AG04449 (cell line): ENCODE measurements at places on chromosomes 11 and 22.

- no peak for DNase-seq
Observed at GRCh38 chr22:23383491-23384361, 196.4 kb downstream of the IGLL1 start.

- DNase-seq = no peak
Observed at GRCh38 chr11:88297421-88297820, 40.1 kb downstream of the CTSC start.

DNA sequence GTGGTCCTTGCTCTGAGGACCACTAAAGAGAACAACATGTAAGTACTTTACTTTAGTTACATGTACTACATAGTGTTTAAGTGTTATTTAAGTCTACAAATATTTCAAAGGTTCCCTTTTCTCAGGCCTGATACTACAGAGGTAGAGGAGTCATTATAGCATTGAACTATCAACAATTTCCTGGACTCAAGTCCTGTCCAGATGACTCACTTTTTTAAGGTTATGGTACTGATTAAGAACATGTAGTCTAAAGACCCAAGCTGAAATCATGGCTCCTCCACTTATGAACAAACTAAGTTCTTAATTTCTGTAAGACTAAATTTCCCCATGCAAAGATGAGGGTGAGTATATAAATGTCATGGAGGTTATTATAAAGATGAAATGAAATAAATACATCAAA lies 74.7 kb downstream of the NARS2 start:
- no peak for DNase-seq

DNA sequence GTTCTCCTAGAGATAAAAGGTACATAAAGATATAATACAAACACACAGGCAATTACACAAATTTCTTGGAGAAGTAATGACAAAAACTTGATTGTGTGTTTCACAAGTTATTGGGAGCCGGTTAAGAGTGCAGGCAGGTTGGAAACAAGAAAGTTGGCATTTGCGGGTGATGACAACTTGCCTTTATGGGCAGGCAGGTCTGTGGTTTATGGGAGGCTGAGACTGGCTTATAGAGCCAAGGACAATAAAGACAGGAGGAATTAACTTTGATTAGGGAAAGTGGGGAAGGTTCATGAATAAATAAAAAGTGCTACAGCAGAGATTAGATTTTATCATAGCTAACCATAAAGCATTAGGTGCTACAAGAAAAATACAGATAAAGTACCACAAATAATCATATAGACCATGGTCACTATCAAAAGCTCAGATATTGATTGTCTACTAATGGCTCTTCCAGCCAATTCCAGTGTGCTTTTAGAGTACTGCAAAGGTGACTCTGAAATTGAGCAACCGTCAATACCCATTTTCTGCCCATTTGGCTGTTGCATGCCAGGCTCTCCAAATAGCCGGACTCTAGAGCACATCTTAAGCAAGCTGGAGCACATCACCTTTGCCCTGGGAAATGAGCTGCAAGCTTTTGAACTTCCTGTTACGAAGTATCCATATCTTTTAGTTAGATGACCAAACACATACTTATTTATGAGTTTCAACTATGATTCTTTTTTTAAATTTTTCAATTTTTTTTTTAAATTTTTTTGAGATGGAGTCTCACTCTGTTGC lies 33.9 kb upstream of the GAB2 start:
- no peak for DNase-seq

GRCh38 chr11:34823639-34824038 lies 92.5 kb downstream of the APIP start:
- DNase-seq = no peak

DNA sequence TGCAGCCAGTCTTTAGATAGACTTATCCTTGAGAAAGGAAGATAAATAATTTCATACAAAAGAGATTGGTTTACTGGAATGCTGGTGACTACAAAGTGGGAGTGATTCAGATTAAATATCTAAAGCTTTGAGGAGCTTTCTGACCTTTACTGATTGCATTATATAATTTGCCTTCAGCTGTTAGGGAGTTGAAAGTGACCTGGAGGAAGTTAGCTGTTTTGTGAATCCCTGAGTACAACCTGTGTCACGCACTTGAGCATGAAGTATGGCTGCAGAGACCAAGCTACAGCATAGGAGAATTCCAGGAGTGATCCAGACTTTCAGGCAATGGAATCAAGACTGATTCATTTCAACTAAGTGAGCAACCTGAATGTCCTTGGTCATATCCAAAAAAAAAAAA lies 1848.3 kb upstream of the RAG2 start:
- DNase-seq = no peak

DNA sequence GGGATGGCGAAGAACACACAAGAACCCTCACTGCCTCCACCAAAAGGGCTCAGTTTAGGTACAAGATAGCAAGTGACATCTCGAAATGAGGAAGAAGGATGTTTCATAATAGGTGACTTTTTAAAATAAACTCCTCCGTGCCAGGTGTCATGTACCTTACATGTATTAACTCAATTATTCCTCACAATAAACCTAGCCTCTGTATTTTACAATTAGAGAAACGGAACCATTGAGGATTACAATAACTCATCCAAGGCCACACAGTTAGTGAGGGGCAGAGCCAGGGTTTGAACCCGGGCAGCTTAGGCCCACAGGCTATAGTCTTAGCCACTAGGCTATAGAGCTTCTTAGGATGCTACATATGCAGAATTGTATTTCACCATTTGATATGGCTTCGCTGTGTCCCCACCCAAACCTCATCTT lies 965 bp upstream of the PAMR1 start:
- no peak for DNase-seq
